T-helper 22 cell (primary cell): ENCODE measurements at places on chromosomes 5 and 9.

- no peak for DNase-seq
These were observed 18.2 kb downstream of the RUSC2 start for GRCh38 chr9:35508069-35508468.

GRCh38 chr5:100517301-100517974 is 17.7 kb upstream of the FAM174A start:
- no peak for DNase-seq

DNA sequence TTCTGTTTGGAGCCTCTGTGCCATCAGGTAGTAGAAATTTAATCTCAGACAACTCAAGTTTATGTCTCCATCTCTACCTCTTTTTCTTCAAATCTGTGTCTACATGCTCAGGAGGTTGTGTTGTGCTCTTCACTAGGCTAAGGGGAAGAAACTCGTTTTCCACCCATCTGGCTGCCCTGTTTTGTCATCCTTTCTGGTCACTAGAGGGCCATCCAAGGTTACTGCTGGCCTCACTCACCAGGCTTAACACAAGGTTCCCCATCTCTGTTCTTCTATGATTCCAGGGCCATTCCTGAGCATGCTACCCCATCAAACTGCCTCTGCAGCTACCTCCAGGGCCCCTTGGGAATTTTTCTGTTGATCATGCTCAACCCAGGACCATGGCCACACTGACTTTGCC is 213.3 kb upstream of the FBXL7 start:
- no peak for DNase-seq

GRCh38 chr5:140235791-140236551 is 61.0 kb downstream of the CYSTM1 start:
- DNase-seq = no peak

DNA sequence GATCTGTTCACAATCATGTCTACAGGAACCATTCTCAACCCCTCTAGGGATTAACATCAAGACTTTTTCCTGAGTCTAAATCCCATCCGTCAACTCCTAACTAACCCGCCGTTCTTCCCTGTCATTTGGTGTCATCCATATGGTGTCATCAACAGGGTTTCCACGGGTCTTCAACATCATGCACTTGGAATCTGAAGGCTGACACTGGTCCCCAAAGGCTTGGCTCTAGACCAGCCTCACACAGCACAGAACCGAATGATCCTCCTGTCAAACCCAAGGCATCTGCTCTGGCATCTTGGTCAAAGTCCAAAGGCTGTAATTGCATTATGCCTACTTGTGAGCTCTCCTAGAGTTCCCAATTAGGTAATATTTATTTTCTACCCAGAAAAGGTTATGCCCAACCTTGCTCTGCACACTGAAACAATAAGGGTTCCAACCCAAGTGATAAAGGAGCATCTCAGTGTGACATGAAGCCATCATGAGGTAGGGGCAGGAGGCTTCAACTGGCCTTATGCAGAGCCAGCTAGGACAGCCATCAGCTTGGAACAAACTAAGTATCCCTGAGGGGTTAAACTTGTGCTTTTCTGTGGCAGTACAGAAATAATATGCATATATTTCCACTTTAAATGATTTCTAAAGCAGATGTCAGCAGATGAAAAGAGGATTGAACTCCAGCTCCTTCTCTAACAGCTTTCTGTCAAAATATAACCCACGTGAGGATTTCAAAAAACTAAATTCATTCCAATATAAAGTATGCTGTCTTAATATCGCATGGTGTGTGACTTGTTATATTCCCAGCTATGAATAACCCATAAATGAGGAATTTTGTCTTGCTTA is 13.9 kb downstream of the ENC1 start:
- no peak for DNase-seq

DNA sequence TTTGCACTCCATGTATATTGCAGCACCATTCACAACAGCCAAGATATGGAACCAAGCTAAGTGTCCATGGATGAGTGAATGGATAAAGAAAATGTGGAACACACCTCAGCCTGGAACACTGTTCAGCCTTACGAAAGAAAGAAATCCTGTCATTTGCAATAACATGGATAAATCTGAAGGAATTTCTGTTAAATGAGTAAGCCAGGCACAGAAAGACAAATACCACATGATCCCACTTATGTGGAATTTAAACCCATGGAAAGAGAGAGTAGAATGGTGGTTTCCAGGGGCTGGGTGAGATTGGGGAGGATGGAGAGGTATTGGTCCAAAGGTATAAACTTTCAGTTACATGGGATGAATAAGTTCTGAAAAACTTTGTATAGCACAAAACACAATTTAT is 228.9 kb upstream of the CD180 start:
- no peak for DNase-seq

GRCh38 chr5:159104051-159104651 is 4.4 kb upstream of the EBF1 start:
- no peak for DNase-seq

- DNase-seq = no peak
These were observed 5.8 kb downstream of the ANXA6 start for GRCh38 chr5:151151793-151152192.

GRCh38 chr5:73451224-73452130 is 2.9 kb upstream of the FOXD1 start:
- peak; percentile 42 for DNase-seq

GRCh38 chr9:981491-981898 is 5.0 kb downstream of the DMRT3 start:
- DNase-seq = no peak

DNA sequence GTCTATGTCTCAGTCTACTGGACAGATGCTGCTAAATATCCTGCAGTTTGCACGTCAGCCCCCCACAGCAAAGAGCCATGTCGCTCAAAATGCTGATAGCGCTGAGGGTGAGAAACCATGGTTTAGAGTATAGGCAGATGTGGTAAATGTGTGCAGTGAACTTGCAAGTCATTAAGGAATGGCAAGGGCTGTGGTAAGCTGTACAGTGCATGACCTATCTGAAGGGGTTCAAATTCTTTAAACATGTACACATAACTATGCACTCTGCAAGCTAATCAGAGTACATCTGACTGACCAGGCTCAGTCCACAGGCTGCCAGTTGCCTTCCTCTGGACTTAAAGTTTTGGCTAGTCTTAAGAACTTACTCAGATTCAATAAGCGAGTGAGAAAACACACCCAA is 170.7 kb downstream of the CFAP90 start:
- DNase-seq = no peak

- no peak for DNase-seq
These were observed 75.7 kb downstream of the TMC1 start for GRCh38 chr9:72597181-72597517.

GRCh38 chr9:7392148-7392547 is 407.4 kb downstream of the DMAC1 start:
- no peak for DNase-seq

GRCh38 chr9:19926774-19927173 is 137.9 kb upstream of the SLC24A2 start:
- DNase-seq = no peak

GRCh38 chr5:96004087-96004486 is 42.4 kb upstream of the ELL2 start:
- DNase-seq = no peak

- no peak for DNase-seq
These were observed 6.3 kb downstream of the HNRNPA0 start for GRCh38 chr5:137747848-137748247.

DNA sequence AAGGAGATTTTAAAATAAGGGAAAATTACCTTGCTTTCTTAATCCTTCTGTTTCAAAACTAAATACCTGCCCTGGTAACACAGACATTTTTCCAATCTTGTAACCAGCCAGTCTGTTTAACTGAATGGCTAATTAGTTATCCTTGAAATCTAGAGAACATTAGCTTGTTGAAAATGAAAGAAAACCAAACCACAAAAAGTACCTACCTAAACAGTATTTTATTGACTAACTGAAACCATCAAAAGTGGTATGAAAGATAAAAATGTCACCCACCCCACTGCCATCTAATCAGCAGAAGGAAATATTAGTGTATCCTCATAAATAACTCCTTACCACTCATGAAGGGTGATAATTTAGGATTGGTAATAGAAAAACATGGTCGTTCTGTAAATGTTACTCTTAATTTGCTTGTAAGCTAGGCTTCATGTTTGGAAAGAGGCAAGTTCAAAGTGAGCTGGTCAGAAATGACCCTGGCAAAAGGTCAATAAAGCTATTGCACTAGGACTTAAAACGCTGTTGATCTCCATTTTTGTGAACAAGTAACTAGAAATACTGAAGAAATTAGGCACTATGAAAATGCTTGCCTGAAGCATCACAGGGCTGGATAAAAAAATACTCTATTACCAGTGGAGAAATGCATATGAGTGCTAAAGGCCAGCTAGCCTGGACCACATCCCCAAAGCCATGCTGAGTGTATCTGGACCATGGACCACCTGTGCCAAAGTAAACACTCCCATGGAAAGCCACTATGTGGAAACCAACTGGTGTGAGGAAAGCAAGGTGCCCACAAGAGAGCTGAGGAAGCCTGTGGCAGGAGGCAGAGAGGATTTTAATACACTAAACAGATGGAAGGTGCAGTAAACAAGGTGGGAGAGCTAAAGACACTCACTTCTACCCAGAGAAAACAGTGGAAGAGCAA is 8.4 kb downstream of the SEMA5A start:
- DNase-seq = no peak

- DNase-seq = no peak
These were observed 79.0 kb downstream of the KCNIP1 start for GRCh38 chr5:170582644-170583330.

DNA sequence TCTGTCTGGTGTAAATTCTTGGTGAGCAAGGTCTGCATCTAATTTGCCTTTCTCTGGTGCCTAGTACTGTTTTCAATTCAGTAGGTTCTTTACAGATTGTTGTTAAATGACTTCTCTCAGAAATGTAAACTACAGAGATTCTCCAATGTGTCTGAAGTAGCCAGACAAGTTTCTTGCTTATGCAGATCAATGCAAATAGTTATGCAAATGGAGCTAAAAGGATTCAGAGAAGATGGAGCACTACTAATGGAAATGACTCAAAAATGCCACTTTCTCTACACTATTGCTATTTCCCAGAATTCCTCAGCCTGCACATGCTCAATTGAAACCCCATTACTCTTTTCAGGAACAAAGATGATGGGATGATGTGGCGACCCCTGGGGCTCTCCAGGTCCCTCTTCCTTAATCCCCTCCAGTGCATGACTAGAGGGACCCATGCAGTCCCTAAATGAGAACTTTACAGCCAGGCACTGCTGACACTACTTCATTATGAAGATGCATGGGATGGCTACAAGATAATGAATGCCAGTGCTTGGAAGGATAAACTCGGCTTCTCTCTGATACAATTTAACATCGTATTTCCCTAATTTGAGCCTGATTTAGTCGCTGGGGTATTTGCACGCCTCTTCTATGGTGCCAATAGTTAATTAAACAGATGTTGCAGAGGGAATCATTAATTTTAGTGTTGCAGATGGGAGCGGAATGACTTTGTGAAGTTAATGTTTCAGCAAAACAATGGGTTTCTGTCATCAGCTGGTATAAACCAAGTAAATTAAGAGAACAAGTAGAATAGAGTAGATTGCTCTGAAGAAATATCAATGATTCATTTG is 753.2 kb downstream of the TLR4 start:
- no peak for DNase-seq

- DNase-seq = no peak
These were observed 80.4 kb upstream of the CDH6 start for GRCh38 chr5:31113101-31113500.

GRCh38 chr5:172531704-172532026 is 77.3 kb upstream of the SH3PXD2B start:
- no peak for DNase-seq

- DNase-seq = no peak
These were observed 128.4 kb downstream of the DNAH5 start for GRCh38 chr5:13816126-13816525.

DNA sequence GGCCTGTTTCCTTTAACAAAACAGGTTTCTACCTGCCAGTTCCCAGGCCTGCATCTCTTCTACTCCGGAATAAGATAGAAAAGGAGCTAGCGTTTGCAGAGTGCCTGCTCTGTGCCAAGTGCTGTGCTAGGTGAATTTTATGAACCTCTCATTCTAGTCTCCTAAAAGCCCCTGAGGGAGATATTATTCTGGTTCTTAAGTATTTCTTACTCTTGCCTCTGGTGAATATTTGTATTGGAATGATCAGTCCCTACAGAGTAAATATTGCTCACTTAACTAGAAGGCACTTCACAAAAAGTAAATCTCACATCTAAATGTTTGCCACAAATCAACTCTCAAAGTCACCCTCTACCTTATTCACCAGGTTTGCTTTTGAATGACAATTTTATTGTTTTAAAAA is 227.1 kb downstream of the AUH start:
- no peak for DNase-seq

- no peak for DNase-seq
These were observed 7.5 kb upstream of the PAM start for GRCh38 chr5:102747386-102748166.

DNA sequence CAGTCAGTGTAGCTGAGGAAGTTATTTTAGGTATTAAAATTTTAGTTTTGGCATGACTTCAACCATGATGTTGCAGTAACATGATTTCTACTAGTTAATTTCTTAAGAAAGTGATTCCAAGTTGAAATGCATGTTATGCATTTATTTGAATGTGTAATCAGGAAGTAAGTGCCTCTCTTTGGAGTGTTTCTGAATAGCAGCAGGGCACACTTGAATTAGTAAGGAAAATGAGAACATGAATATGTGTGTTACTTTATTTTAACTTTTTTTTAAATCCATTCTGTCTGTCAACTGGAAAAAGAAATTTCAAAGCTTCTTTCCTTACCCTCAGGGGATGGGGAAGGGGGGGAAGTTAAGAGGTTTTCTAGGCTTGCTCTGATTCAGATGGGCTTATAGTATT is 40.4 kb downstream of the CTNNA1 start:
- DNase-seq = no peak

DNA sequence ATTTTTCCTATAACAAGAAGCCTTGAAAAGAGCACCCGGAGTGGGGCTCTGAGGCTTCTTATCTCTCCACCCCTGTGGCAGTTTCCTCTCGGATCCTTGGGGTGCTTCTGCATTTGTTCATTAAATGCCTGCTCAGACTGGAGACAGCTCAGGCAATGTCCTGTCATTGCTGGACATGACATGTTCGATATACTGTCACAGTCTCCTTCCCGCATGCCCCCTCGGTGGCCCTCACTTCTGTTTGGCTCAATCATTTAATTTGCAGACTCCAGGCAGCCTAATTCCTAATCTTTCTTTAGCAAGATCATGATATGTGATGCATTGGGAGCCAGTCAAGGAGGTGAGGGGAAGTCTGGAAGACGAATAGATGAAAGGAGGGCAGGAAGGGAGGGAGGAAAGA is 37.5 kb upstream of the CPEB4 start:
- no peak for DNase-seq

DNA sequence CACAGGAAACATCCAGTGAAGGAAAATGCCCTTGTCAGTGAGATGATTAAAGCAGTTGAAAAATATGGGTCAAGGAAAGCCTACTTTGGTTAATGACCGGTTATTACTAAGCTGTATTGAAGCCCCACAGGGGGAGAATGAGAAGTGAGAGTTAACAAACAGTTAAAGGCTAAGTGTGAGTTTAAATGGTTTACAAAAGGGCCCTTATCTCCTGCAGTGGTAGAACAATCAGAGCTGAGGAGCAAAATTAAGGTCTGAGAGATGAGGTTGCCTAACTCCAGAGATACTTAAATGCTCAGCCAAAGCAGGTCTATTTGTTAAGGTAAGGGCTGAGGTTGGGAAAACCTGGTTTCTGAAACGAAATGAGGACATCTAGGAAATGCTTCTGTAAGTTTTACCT is 75.1 kb upstream of the FER start:
- DNase-seq = no peak
